Foreskin fibroblast (primary cell): ENCODE measurements at places on chromosomes 6 and 20.

GRCh38 chr20:20635006-20635405 lies 77.4 kb downstream of the RALGAPA2 start:
- no peak for DNase-seq

DNA sequence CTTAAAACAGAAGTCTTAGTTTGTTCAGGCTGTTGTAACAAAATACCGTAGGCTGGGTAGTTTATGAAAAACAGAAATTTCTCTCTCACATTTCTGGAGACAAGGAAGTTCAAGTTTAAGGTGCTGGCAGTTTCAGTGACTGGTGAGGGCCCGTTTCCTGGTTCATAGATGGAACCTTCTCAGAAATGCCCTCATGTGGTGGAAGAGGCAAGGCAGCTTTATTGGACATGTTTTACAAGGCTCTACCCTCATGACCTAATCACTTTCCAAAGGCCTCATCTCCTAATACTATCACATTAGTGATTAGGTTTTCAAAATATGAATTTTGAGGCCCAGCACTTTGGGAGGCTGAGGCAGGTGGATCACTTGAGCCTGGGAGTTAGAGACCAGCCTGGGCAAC lies 2.4 kb downstream of the HEBP2 start:
- peak; percentile 45 for DNase-seq

GRCh38 chr6:41072836-41073202 lies at the start of gene NFYA:
Gene NFYA (plus strand): TSS chr6:41072974. CDS start chr6:41079090, 6,116 bp downstream.
- DNase-seq = no peak

- no peak for DNase-seq
Measured at GRCh38 chr6:143553337-143553736, 41.8 kb upstream of the FUCA2 start.

GRCh38 chr6:37546141-37546871 lies 46.6 kb upstream of the CCDC167 start:
- no peak for DNase-seq

GRCh38 chr6:53306819-53307347 lies 41.9 kb downstream of the ELOVL5 start:
- peak; percentile 54 for DNase-seq

DNA sequence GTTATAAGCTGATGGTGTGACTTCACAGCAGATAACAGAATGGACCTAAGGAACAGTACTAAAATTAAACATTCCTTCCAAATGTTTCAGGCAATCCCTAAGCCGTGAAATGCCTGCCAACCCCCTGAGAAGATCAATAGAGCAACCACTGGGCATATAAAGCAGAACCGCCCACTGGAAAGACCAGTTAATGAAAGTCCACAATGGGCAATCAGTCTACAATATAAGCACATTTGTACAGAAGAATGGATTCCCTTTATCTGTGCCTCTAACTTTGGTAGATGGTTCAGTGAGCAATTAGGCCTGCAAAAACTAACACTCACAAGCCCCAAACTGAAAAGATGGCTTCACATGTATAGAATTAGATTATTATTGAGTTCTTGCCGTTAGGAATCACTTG lies 286.6 kb downstream of the UBE3D start:
- DNase-seq = no peak

DNA sequence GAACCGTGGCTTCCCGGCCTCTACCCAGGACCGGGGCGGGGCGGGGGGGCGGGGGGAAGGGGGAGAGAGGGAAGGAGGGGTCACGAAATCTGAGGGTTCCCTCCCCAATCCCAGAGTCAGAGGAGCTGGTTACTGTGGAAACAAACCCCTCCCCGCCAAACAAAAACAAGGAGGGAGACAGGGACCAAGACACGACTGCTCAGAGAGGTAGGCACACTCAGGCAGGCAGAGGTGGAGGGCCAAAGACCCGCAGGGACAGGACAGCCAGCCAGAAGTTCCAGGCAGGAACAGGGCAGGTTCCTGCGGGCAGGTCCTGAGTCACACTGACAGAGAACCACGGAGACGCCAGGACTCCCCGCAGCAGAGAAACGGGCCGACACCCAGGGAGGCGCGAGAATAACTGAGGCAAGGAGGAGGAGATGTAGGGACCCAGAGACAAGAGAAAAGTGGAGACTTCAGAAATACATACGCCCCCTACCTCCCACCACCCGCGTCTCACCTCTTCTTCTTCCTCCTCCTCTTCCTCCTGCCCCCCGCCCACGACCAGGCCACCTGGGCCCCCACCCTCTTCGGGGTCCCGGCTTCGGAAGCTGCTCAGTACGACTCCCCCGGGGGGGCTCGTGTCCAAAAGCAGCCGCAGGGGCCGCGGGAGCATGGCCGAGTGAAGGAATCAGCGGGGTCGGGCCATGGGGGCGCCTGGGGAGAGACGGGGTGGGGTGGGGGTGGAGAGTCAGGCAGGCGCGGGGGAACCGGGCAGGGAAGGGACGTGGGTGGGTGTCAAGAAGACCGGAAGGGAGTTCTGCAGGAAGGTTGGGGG lies 578 bp downstream of the RGL2 start:
- peak; percentile 91 for DNase-seq

- no peak for DNase-seq
Measured at GRCh38 chr20:1448081-1448620, 18.5 kb downstream of the NSFL1C start.

DNA sequence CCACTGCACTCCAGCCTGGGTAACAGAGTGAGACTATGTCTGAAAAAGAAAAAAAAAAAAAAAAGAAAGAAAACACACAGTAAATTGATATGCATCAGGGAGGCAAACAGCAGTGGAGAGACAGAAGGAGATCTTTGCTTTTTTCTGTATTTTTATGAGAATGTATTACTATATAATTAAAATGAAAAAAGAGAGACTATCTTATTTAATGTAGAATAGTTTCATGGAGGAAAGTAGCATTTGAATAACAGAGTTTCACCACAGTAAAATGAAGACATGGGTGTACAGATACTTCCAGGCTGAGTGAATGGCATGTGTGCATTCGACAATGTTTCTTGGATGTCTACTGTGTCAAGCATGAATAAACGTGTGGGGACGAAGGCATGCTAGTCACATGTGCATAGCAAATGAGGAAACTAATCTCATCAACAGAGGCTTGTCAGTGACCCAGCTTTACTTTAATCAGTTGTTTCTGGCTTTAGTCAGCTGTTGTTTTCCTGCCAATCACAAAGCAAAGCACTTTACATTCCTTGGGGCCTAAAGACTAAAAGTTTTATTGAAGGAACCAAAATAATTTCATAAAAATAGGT lies 55.5 kb upstream of the ARMH2 start:
- DNase-seq = no peak

GRCh38 chr6:142474531-142475289 lies 172.9 kb downstream of the ADGRG6 start:
- peak; percentile 37 for DNase-seq

DNA sequence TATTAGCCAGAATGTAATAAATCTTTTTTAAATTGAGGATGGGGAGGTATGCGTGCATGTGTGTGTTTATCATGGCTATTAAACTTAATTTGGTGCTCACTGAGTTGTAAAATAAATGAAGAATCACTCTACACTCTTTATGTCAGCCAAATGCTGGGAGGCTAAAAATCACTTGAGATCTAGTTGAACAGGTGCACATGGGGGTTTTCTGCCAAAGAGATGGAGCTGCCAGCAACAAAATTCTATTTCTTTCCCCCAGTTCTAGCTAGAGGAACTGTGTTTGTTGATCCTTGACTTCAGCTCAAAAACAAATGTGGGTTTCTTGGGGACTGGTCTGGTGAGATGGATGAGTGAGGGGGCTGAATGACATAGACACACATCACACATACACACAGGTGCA lies 183.3 kb upstream of the BTBD3 start:
- DNase-seq = no peak

GRCh38 chr20:62138204-62138543 lies 5.0 kb downstream of the PSMA7 start:
- no peak for DNase-seq

DNA sequence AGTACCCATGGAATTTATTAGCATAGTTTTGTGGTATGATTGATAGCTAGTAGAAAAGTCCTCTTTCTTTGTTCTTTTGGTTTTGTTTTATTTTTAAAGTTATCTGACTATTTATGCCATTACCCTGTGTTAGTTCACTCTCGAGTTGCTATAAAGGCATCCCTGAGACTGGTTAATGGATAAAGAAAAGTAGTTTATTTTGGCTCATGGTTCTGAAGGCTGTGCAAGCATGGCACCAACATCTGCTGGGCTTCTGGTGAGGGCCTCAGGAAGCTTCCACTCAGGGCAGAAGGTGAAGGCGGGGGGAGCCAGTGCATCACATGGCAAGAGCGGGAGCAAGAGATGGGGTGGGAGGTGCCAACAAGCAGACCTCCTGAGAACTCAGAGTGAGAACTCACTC lies 166.5 kb downstream of the MTHFD1L start:
- no peak for DNase-seq

DNA sequence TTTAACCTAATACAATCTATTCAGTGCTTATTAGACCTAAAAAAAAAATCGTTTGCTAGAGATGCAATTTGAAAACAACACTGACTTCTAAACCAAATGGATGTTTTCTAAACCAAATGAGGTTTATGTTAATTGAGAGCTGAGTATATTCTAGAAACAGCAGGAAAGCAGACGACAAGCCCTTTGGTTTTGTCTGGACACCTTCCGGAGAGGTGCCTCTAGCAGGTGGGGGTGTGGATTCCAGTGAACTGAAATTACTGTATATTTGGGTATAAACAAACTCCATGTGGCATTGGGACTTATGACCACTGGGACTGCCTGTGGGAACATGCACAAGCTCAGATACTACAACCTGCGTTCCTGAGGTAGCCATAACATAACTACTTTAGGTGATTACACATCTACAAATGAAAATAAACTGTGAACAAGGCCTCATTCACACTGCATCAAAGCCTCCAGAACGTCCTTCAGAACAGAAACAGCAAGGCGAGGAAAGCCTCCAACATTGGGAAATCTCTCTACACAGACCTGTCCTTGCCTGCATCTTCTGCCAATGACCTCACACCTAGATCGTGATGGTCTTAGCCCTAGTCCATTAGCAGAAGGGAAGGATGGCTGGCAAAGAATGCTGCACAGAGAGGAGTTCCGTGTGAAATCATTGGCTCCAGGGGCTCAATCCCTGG lies 206.8 kb upstream of the FOXQ1 start:
- no peak for DNase-seq

- peak; percentile 49 for DNase-seq
Measured at GRCh38 chr6:146620655-146621054, 21.9 kb downstream of the ADGB start.

- DNase-seq = peak; percentile 32
Measured at GRCh38 chr20:33262658-33263065, 20.4 kb upstream of the BPIFB1 start.

DNA sequence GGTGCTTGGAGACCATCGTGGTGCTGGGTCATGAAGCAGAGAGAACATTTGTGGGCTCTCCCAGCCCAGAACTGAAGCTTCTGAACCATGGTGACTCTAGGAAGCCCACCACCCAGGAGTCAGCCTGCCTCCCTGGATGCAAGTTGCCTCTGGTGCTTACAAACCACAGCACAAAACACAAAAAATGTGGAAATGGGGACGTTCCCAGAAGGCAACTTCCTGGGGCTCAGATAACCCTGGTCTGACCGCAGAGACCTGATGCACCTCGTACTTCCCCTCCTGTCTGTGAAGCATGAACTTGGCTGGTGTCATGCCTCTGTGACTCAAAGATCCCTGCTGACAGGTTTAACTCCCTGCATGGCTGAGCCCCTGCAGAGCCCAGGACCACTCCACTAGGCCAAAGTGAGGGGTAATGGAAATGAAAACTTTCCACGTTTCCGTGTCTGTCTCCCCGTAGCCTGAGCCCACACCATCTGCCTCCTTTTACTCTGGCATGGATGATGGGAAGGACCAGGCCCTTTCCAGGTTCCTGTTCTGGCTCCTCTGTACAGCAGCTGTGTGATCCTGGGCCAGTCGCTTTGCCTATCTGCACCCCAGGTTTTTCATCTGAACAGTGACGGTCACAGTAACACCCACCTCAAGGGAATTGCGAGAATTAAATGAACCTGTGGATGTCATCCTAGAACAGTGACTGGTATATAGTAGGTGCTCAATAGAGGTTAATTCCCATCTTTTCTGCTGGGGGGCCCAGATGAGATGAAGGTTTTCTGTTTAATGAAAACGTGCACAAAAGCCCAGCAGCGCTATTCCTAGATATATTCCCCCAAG lies 57.7 kb downstream of the PPP1R16B start:
- no peak for DNase-seq

- no peak for DNase-seq
Measured at GRCh38 chr6:154308986-154309385, 47.6 kb downstream of the IPCEF1 start.

DNA sequence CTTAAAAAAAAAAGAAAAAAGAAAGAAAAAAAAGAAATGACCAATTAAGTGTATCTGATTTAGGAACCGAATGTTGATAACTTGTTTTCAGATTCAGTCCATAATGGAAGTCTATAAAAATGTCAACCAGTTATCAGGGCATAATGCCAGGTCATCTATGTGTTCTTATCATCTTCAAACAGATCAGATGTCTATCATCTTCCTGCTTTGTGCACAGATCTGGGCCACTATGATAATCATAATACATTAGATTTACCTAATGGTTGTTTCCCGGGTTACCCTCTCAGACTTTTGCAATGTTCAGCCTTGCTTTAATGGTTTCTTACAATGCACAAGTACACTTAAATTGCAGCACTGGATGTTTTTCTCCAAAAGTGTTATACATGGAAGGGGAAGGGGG lies 100.6 kb downstream of the NKAIN2 start:
- DNase-seq = no peak

DNA sequence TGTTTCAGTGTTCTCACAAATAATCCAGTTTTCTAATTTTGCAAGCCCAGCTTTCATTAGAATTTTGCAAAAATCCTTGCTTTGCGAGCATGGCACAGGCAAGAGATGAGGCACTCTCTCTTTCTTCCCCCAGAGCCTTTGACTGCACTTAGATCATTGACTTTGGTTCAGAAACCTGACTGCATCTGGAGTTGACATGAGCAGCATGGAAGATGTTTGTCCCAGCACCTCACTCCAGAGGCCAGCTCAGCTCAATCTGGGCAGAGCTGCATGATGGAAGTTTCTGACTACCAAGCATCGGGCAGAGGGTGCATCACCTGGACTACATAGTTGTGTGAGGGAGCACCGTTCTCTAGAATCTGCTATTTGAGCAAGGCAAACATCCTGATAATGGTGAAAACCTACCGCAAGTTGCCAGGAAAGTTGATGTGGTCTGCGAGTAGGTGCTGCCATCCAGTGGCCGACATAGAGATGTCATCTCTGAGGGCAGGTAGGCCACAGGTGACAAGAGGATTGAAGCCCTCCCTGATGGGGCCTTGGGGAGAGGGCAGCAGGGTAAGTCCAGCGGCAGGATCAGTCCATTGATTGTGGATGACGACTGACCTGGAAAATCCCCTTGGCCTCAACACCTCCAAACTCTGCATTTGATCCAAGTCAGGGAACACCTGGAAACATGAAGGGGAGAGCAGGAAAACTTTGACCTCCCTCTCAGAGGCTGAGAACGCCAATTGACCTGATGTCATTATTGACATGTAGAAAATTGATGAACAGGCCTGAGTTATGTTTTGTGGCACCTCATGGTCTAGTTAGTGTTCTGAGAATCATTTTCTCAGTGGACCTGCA lies 3.8 kb upstream of the LPA start:
- DNase-seq = no peak

DNA sequence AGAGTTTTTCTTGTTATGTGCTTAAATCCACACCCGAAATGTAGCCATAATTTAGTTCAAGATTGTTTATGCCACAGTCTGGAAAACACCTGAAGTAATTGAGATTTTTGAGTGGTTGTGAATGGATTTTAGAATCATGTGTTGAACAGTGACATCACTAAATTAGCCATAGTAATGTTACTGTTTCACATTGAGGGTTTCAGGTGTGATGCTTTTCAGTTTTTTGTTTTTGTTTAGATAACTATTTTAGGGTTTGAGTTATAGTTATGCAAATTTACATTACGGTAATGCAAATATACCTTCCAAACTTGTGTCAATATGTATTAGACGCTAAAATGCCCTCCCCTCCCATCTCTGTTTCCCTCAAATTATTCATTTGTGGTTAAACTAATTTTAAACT lies 22.9 kb downstream of the QKI start:
- DNase-seq = no peak
